IMR-90 (cell line): ENCODE measurements at places on chromosomes 4 and X.

DNA sequence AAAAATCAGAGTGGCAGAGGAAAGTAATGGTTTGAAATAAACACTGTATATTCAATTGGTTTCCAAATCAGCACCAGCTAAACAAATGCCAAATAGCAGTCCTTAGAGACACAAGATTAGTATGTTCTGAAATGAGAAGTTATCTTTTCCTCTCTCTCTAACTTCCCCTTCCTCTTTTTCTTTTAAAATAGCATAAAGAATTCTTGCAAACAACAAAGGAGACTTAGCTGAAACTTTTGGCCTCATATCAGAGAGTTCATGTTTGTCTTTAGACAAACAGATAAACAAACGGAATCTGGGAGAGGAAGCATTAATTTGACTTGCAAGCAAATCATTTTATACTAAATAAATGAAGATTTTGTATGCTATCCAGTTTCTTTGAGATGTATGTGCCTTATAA is 399.0 kb downstream of the GBA3 start:
- no peaks in the 10 kb centered on the region for H3K4me1 ChIP-seq
- H3K27me3 ChIP-seq, result no peaks in the 10 kb centered on the region
- H3K36me3 ChIP-seq, result no peaks in the 10 kb centered on the region
- H3K27ac ChIP-seq, result no peak overlapping the region
- no peak for DNase-seq
- H3K4me3 ChIP-seq, result no peak overlapping the region

GRCh38 chr4:52014903-52015302 is 5.3 kb downstream of the LRRC66 start:
- no peak for DNase-seq
- no peaks in the 10 kb centered on the region for H3K27me3 ChIP-seq
- H3K36me3 ChIP-seq, result no peaks in the 10 kb centered on the region
- no peaks in the 10 kb centered on the region for H3K4me1 ChIP-seq
- no peak overlapping the region for H3K27ac ChIP-seq

GRCh38 chr4:148227147-148227546 is 215.1 kb downstream of the NR3C2 start:
- no peaks in the 10 kb centered on the region for H3K27me3 ChIP-seq
- H3K4me3 ChIP-seq, result no peak overlapping the region
- no peaks in the 10 kb centered on the region for H3K36me3 ChIP-seq
- no peak overlapping the region for H3K27ac ChIP-seq
- DNase-seq, result no peak
- H3K4me1 ChIP-seq, result no peaks in the 10 kb centered on the region

DNA sequence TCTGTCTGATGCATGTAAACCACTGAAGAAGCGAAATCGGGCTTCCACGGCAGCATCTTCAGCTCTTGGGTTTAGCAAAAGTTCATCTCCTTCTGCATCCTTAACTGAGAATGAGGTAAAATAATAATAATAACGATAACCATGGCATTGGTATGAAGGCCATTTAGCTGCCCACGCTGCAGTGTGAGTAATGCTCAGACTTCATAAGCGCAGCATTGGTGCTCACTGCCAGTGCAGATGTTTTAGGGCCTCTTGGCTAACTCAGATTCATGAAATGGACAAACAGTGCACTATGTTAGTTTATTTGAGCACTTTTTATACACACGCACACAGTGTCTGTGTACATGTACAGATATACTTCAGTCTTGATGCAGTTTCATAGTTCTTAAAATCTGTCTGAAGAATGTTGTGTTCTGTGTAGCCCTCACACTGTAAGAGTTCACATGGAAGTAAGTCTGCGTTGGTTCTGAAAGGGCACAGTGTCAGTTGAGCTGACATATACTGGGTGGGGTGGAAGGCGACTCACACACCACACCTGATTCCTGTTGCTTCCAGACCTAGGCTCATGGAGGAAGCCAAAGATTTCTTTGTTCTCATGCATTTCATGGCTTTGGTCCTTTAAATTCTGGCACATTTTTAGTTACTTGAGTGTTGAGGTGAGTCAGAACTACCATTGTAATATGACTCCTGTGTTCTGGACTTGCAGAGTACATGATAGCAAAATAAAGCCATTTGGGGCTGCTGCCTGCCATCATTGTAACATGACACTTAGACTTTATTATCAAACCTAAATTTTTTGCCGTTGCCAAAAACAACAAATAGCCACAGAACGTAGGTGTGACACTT is 68.7 kb downstream of the NSD2 start:
- no peaks in the 10 kb centered on the region for H3K27me3 ChIP-seq
- no peak overlapping the region for H3K4me3 ChIP-seq
- peaks cover 19% of the 10 kb centered on the region for H3K4me1 ChIP-seq
- H3K36me3 ChIP-seq, result peaks cover 17% of the 10 kb centered on the region
- H3K27ac ChIP-seq, result peak overlapping the region; percentile 95

GRCh38 chr4:90845777-90846176 is 718.6 kb downstream of the CCSER1 start:
- no peaks in the 10 kb centered on the region for H3K4me1 ChIP-seq
- H3K4me3 ChIP-seq, result no peak overlapping the region
- DNase-seq, result no peak
- no peak overlapping the region for H3K27ac ChIP-seq

- no peaks in the 10 kb centered on the region for H3K36me3 ChIP-seq
- H3K4me1 ChIP-seq, result 0 out of 2 replicates have a peak, but pooled peaks cover 1% of the 10 kb centered on the region
- peaks cover 3% of the 10 kb centered on the region; the same call in 1 of the 2 replicates for H3K27me3 ChIP-seq
- DNase-seq, result peak; percentile 86
These were observed 4.4 kb upstream of the PRDX4 start for GRCh38 chrX:23662853-23663252.

DNA sequence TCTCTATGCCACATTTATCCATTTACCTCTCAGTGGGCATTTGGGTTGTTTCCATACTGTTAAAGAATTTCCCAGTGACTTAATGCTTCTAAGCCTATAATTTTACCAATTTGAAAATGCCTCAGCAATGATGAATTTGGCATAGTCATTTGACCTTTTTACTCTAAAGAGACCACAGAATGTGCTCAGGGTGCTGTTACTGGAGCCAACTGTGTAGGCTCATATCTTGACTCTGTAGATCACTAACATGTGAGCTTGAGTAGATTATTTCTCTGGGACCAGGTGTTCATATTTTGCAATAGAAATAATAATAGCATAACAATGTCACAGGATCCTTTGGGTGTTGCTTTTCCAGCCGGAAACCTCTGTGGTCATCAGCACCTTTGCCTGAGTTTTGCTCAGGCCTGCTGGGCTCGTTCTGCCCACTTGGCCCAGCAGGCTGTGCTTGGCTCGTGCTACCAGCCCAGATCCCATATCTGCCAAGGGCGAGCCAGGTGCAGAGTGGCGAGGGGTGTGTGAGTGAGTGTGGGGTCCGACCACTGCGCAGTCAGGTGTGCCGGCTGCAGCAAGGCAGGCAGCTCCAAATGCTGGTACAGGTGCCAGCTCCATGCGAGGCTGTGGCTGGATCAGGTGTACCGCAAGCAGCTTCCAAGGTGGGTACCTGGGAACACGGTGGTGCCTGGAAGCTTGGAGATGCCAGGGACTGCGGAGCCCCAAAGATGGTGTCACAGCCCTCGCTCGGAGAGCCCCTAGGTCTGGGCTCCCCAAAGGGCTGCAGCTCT is 70.6 kb upstream of the ANK2 start:
- no peak overlapping the region for H3K27ac ChIP-seq
- no peaks in the 10 kb centered on the region for H3K27me3 ChIP-seq
- no peaks in the 10 kb centered on the region for H3K4me1 ChIP-seq
- no peak overlapping the region for H3K4me3 ChIP-seq
- H3K36me3 ChIP-seq, result no peaks in the 10 kb centered on the region

DNA sequence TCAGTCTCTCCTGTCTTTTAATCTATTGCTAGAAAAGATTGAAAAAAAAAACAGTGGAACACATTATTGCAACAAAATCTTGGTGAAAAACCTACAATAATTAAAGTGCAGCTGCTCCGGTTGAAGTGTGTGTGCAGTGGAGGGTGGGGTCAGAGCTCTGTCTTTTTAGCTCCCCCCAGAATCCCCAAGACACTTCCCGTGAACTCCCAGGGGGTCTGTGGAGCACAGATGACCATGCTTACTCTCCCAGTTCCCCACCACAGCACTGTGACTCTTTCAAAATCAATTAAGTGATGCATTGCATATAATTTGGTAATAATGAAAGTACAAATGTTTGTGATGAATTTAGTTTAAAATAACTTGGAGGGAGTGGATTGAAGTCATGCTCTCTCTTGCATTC is 15.7 kb upstream of the SLC10A4 start:
- H3K4me1 ChIP-seq, result no peaks in the 10 kb centered on the region
- no peak overlapping the region for H3K27ac ChIP-seq
- no peak for DNase-seq

DNA sequence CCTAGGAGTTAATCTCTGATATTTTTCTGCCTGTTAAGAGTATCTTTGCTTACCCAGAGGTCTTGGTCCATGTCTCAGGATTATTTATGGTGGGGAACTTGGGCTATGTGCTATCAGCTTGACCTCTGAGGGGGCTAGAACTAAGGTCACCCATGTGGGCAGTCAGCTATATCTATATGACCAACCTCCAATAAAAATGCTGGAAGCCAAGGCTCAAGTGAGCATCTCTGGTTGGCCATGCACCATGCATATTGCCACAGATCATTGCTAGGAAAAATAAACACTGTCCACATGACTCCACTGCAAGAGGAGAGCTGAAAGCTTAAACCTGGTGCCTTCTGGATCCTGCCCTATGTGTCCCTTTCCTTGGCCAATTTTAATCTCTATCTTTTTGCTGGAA is 196.5 kb upstream of the SLC7A11 start:
- no peak overlapping the region for H3K4me3 ChIP-seq
- H3K36me3 ChIP-seq, result no peaks in the 10 kb centered on the region
- peaks cover 2% of the 10 kb centered on the region; the same call in 1 of the 2 replicates for H3K4me1 ChIP-seq
- H3K27me3 ChIP-seq, result no peaks in the 10 kb centered on the region

DNA sequence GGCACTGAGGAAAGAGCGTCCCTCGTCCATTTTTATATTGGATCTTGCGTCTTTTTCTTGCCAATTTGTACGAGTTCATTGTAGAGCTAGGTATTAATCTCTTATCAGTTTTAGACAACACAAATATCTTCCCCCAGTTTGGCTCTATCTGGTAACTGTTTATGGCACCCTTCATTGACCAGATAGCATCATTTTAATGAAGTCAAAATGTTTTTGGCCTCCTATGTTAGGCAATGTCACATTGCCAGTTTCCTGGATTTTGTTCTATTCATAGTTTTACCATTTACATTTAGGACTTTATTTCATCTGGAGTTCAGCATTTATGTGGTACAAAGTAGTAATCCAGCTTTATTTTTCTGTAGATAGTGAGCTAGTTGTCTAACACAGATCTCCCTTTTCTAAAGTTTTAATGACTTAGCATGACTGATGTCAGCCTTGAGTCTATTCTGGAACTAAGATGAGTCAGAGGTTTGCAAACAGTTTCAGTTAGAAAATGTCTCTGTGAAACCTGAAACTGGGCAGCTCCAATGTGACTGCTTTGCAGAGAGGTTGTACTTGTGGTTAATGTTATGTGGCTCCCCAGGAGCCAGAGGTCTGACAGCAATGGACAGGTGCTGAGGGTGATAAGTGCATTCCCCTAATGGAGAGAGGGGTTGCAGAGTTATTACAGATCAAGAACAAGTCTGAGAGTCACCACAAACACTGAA is 5.3 kb upstream of the STBD1 start:
- no peak overlapping the region for H3K27ac ChIP-seq
- no peaks in the 10 kb centered on the region for H3K27me3 ChIP-seq
- peak; percentile 89 for DNase-seq
- H3K36me3 ChIP-seq, result no peaks in the 10 kb centered on the region
- peaks cover 4% of the 10 kb centered on the region; the same call in 1 of the 2 replicates for H3K4me1 ChIP-seq

DNA sequence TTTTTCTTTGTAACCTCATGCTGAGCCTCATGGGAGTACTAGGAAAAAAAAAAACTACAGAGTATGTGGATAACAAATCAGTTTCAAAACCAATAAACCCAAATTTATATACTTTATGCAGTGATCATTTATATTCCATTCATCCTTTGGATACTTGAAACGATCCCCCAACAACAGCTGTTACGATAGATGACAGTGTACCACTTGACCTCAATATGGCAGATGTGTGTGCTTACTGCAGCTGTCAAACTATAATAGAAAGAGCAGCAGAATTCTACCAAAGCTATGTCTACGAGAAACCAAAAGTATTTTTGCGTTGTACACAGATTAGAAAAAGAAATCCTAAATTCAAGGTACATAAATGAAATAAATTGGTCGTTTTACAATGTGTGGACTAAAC is 337.8 kb downstream of the PDGFC start:
- peaks cover 2% of the 10 kb centered on the region; the same call in 1 of the 2 replicates for H3K4me1 ChIP-seq
- no peaks in the 10 kb centered on the region for H3K27me3 ChIP-seq
- no peak for DNase-seq
- no peak overlapping the region for H3K27ac ChIP-seq
- no peak overlapping the region for H3K4me3 ChIP-seq
- no peaks in the 10 kb centered on the region for H3K36me3 ChIP-seq

DNA sequence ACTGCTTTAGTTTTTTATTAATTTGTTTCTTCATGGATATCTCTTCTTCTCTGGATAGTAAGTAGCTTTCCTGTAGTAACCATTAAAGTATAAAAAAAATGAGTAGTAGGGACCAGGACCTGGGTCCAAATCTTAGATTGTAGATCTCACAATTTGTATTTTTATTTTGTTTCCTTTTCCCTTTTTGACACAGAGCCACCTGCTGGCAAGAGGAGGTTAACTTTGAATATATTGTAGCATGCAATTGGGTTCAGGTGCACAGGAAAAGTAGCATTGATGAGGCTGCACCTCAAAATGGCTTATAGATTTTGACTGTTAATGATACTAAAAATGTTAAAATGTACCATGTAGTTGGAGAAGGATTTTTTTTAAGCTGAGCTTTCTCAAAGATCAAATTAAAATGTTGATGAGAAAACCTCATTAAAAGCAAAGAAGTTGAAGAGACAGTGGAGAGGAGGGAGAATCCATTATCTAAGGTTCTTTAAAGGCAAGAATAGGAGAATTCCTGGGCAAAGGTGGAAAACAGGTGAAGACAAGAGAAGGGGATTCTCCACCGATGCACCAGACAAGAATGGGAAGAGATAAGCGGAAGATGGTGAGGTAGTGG is 48.3 kb upstream of the HPGDS start:
- DNase-seq, result peak; percentile 4
- H3K27me3 ChIP-seq, result peaks cover 9% of the 10 kb centered on the region
- no peaks in the 10 kb centered on the region for H3K4me1 ChIP-seq

DNA sequence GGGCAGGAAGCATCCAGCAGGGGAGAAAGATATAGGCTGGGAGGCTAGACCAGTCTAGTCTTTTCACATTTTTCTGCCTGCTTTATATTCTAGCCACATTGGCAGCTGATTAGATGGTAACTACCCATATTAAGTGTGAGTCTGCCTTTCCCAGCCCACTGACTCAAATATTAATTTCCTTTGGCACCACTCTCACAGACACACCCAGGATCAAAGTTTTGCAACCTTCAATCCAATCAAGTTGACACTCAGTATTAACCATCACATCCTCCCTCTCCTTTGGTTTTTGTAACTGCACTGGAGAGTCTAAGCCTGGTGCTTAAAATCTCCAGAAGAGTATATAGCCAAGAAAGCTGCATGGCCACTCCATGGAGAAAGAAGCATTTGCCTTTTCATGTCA is 560.4 kb downstream of the GRXCR1 start:
- H3K4me1 ChIP-seq, result peaks cover 3% of the 10 kb centered on the region; the same call in 1 of the 2 replicates
- no peaks in the 10 kb centered on the region for H3K36me3 ChIP-seq
- DNase-seq, result no peak
